ENCODE measurements at places on chromosomes 13 and 19. TPM values are rescaled to one million over a fixed set of nuclear protein-coding genes. Genes with fewer than 3 reads are reported as not detected.

- no peak for DNase-seq
Observed at GRCh38 chr13:38399535-38399934, 49.9 kb downstream of the UFM1 start.

DNA sequence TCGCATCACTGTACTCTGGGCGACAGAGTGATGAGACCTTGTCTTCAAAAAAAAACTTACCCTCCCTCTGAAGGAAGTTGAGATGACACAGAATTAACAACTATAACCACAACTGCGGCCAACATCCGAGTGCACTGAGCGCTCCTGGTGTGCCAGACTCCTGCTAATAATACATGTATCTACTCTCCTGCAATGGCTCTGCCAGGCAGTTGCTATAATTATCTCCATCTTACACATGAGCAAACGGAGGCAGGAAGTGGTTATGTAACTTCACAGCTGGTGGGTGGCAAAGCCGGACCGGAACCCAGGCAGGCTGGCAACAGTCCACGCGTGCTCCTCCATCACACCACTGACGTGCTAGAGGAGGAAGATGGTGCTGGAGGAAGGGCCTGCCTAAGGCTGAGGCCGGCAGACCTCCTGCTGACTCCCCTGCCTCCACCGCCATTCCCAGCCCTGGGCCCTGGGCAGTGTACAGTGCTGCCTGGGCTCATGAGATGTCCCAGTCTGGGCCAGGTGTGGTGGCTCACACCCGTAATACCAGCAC is 12.6 kb downstream of the XRCC1 start:
- no peak for DNase-seq

DNA sequence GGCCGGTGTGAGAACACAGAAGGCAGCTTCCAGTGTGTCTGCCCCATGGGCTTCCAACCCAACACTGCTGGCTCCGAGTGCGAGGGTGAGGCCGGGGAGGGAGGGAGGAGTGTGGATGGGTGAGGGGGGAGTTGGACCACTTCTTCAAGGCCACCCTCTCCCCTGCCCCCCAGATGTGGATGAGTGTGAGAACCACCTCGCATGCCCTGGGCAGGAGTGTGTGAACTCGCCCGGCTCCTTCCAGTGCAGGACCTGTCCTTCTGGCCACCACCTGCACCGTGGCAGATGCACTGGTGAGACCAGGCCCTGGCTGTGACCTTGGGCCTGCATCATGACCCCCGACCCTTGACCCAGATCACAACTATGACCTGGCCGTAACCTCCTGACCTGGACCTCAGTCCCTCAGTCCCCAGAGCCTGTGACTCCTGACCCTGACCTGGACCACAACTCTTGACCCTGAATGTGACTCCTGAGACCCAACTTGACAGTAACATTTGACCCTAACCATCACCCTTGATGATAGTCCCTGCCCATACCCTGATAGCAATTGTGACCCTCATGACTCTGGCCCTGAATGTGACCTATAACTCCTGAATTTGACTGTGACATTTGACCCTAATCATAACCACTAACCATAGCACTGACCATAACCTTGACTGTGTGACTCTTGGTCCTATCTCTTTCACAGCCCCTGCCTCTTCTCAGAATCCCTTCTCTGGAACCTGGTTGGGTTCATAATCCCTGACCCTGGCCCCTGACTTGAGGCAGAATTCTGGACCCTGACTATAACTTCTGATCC is 10.9 kb downstream of the LTBP4 start:
- no peak for DNase-seq

GRCh38 chr13:100493418-100493817 is 95.2 kb downstream of the GGACT start:
- DNase-seq: no peak

- no peak for DNase-seq
Observed at GRCh38 chr13:35598233-35598632, 121.7 kb upstream of the MAB21L1 start.

DNA sequence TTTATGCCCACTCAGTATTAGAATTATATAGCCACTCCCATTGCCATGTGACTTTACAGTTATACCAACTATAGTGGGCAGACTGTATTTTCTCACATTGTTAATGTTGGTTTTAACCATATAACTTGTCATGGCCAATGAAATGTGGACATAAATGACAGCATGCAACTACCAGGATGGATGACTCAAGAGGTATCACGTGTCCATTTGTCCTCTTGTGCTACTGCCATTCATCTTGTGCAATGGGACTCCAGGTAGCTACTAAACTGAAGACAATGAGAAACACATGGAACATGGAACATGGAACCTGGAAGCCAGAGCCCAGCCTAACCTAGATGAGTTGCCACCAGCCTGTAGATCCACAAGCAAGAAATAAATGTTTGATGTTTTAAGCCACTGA is 242.7 kb upstream of the IPO5 start:
- no peak for DNase-seq

- no peak for DNase-seq
Observed at GRCh38 chr19:57583104-57583520, 833 bp upstream of the ZIK1 start.

DNA sequence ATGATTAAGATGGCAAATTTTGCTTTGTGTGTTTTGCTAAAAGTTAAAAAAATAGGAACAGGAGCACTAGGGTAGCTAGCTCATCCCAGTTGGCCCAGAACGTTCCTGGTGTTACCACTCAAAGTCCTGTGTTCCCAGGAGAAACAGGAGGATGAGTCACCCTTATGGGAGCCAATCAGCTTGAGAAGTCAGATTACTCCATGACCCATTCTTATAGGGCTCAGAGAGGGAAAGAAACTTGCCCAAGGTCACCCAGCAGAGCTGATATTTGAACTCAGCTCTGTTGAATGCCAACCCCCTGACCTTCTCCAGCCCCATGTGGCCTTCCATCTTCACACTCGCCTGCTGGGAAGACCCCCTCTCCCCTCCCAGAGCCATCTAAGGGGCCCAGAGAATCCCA is 13.0 kb downstream of the NMRK2 start:
- no peak for DNase-seq

- DNase-seq: no peak
Observed at GRCh38 chr19:54530866-54531265, 28.2 kb downstream of the LAIR2 start.

DNA sequence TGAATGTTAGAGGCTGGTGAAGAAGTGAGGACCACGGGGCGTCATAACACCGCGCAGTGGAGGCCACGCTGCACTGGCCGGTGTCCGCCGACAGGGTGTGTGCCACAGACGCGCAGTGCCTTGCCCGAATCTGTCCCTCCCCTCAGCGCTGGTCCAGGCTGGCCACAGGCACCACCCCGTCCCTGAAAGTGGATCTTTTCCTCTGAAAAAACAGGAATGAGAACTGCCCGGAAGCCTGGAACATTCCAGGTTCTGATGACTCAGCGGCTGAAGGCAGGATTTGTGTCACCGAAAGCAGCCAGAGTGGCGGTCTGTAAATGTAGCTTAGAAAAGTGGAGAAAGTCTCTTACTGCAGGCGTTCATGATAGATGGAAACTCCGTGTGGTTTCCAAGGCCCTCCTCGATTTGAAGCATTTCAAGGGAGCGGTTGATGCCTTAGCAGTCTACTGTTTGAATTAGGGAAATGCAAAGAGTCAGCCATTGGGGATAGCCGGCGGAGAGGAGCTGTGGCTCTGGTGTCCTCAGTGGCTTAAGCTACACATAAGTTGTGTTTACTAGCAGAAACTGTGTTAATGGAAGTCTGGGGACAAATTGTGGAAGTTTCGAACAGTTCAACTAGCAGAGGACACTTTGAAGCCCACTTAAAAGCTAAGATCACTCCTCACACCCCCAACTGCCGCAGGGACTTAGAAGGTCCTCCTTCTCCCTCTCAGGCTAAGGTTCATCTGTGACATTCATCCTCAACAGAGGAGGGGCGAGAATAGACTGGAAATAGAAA is 70.8 kb downstream of the NUFIP1 start:
- DNase-seq: peak; percentile 89

DNA sequence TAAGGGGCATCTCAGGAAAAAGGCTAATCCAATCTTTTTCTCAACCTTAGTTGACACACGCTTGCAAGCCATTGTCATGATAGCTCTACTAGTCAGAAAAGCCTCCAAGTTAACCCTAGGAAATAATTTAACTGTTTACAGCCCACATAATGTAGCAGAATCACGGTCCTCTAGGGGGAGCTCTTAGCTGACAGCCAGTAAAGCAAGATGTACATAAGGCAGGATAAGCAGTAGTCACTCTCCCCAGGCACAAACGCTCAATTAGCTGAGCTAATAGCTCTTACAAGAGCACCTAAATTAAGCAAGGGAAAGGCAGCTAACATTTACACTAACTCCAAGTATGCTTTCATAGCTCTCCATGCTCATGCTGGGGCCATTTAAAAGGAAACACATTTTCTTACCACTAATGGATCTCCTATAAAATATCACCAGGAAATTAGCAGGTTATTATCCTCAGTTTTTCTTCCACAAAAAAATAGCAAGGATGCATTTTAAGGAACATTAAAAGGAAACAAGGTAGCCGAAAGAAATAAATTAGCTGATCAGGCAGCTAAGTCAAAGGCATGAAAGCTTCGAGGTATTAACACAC is 33.7 kb upstream of the ZSCAN5A start:
- no peak for DNase-seq

GRCh38 chr13:44904967-44905366 is 84.3 kb downstream of the NUFIP1 start:
- DNase-seq: no peak

GRCh38 chr19:6417713-6418561 is 6.7 kb downstream of the KHSRP start:
- no peak for DNase-seq

- DNase-seq: no peak
Observed at GRCh38 chr19:54373781-54374631, 9.3 kb upstream of the LAIR1 start.

DNA sequence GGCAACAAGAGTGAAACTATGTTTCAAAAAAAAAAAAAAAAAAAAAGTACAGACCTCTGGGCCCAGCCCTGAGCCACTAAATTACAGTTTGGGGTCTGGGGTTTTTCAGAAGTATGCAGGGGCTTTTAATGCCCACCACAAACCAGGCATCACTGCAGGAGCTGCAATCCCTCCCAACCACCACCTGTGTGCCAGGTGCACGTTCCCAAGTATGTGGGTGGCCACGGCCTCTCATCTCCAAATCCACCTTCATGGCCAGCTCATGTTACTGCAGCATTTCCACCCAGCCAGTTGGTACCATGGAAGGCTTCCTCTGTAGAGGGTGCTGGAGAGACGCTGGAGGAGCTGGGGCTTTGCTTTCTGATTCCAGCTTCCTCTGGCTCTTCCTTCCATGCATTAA is 26.5 kb downstream of the CEP89 start:
- DNase-seq: no peak

DNA sequence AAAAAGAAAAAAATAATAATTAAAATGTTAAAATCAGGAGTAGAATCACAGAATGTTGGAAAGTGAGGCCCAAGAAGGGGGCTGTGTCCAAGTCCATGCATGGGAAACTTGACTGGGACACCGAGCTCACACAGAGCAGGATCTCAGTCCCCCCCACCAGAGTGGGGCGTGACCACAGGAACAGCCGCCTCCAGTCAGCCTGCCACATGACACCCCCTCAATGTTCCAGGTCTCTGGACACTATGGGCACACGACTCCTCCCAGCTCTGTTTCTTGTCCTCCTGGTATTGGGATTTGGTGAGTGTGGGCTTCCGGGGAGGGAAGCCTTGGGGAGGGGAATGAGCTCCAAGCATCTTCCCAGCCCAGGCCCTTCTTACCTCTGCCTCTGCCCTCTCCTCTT is 2.4 kb downstream of the APOC2 start:
- DNase-seq: no peak

DNA sequence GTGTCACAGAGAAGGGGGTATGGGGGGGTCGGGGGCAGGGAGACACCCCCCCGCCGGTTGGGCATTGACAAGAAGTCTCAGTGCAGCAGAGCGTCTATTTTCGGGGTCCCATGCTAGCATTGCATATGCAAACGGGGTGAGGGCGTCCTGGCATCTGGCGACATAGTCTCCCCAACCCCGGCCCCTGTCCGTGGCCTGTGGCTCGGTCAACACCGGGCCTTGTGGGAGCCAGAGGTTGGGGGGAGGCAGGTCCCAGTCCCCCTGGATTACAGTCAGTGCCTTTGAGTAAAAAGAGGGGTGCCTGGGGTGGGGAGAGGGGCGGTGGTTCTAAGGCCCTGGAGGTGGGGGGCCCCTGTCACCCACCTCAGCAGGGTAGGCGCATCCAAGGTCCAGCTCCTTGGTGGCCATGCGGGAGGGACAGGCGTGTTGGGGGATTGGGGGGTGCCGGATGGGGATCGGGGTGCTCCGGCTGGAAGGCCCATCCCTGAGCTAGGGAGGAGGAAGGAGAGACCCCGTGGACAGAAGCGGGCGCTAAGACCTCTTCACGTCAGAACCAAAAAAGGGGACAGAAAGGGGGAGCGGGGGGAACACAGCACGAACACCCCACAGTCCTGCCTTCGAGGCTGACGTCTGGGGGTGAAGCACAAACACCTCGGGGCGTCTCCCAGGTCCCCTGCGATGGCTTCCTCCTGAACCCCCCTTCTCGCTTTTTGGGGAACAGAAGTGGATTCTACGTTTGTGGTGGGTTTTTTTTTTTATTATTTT is 20.9 kb downstream of the ZBTB7A start:
- DNase-seq: no peak

DNA sequence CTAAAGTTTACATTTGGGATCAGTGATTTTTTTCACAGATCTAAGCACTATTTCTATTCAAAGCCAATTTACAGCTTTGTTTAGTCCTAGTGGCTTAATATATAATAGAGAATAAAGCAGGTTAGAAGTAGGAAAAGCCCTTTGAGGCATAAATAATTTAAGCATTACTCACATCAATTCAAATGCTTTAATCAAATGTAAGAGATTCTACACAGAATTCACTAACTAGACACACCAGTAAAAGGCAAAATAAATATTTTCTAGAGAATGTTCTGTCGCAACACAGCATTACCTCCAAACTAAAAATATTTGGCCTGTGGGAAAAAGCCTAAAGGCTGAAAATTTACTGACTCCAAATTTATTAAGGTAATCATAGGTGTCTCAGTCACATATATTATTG is 31.3 kb downstream of the KCTD12 start:
- DNase-seq: no peak

DNA sequence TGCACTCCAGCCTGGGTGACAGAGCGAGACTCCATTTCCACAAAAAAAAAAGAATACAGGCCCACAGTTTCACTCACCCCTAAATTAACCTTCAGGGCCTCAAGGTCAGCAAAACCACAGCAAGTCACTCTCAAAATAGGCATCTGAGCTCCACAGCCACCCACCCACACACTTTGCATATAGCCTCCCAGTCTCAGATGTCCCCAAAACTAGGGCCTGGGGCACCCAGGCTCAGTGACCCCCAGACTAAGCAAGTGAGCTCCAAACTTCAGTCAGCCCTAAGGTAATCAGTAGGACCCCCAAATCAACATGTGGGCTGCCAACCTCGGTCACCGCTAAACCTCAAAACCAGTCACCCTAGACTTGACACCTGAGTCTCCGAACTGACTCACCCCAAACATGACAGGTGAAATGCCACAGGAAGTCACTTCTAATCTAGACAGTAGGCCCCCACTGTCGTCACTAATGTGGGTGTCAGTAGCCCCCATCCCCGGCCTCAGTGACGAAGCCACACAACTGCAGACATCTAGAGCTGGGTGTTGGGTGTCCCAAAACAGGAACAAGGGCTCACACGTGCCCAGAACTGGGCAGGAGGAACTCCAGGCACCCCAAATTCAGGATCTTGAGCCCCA is 13.9 kb downstream of the RABAC1 start:
- DNase-seq: no peak

The CBY2 gene
- total RNA-seq: not detected

The ZNF729 gene
- not detected for total RNA-seq

The CEACAM8 gene
- not detected for total RNA-seq

The ADAT3 gene
- 12.1 TPM for total RNA-seq

The PCDH9 gene
- total RNA-seq: 12.8 TPM

The KLK1 gene
- 1.5 TPM for total RNA-seq

The SBK3 gene
- 0.36 TPM for total RNA-seq

Data from type B pancreatic cell (in vitro differentiated cells).